CD4-positive, alpha-beta memory T cell (primary cell): ENCODE measurements at places on chromosomes 3 and 15.

DNA sequence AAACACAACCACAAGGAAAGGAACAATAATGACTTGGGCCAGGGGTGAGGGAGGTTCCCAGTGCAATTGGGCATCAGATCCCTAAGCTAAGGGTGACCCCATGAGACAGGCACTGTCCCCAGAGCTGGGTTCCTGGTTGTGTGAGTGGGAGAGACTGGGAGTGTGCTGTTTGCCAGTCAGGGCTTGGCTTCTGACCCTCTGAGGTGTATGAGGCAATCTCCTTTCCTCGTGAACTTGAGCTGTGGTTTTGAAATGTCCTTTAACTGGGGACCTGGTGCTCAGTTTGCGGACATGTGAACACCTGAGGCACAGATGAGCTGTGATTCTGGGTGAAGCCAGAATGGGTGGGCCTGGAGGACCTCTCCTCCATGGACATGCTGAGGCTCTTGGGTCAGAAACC lies 58.5 kb upstream of the PLXNA1 start:
- DNase-seq = no peak

GRCh38 chr3:132135628-132136333 lies 101.0 kb upstream of the CPNE4 start:
- DNase-seq = no peak

GRCh38 chr3:37620071-37620635 lies 241.5 kb upstream of the CTDSPL start:
- no peak for DNase-seq

DNA sequence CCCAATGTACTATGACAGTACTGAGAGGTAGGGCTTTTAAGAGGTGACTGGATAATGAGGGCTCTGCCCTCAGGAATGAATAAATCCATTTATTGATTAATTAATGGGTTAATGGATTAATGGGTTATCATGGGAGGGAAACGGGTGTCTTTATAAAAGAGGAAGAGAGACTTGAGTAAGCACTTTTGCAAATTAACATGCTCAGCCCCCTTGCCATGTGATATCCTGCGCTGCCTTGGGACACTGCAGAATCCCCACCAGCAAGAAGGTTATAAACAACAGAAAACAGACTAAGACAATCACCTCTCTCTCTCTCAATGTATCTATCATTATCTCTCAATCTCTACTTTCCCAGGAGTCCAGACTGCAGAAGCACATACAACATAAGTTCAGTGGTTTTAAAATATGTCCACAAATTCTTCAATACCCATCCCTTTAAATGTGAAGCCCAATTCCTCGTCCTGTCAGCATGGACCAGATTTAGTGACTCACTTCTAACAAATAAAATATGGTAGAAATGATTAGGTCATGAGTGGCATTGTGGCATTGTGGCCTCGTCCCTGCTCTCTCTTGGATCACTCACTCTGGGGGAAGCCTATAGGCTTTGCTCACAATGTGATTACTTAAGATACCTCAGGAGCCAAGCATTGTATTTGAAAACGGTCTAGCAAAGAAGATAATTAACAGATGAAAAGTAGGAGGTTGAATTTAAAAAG lies 40.0 kb upstream of the IL12A start:
- no peak for DNase-seq

GRCh38 chr3:67646586-67647234 lies 7.7 kb downstream of the SUCLG2 start:
- no peak for DNase-seq

GRCh38 chr3:169923189-169923588 lies 11.8 kb downstream of the SAMD7 start:
- DNase-seq = no peak
